CD4-positive, alpha-beta T cell treated with Interleukin-21 for 1 hour (primary cell): ENCODE measurements at places on chromosomes 13 and 19.

DNA sequence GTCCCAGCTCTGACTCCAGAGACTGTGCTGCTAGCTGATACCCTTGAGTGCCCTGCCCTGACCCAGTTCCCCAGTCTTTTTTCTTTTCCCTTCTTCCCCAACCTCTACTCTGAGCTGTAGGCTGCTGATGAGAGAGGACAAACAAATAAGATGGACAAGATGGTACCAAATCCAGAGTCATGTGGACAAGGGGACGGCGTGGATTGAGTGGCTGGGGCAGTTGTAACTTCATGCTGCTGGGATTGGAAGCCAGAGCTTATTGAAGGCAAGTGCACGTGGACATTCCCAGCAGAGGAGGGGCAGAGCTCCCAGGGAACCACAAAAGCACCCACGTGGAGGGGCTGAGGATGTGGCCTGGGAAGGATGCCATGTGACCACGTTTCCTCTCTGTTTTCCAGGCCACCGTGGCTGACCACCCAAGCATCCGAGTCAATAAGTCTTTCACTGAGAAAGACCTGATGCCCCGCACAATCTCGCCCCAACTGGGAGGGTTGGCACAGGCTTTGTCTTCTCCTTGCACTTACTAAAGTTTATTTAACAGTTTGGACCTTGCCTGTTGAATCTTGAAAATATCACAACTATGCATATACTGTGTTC, 323.3 kb upstream of the ZNF507 start:
- DNase-seq: no peak

- peak; percentile 70 for DNase-seq
Observed at GRCh38 chr13:31807090-31807541, 67.8 kb downstream of the RXFP2 start.

DNA sequence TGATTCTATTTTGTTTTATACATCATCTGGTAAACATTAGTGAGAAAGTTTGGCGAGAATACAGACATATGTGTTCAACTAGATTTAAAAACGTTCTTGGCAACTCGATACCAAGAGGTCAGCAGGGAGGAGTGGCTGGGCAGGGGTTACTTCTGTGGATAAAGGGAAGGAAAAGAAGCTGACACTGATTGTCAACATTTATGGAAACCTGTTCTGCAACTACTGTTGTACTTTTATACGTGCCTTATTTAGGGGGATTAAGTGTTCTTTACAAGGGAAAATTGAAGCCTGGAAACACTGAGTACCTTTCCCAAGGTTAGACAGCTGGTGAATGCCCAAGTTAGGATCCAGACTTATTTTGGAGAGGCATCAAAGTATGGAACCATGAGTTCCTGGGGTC, 65.0 kb downstream of the MTUS2 start:
- DNase-seq: no peak

DNA sequence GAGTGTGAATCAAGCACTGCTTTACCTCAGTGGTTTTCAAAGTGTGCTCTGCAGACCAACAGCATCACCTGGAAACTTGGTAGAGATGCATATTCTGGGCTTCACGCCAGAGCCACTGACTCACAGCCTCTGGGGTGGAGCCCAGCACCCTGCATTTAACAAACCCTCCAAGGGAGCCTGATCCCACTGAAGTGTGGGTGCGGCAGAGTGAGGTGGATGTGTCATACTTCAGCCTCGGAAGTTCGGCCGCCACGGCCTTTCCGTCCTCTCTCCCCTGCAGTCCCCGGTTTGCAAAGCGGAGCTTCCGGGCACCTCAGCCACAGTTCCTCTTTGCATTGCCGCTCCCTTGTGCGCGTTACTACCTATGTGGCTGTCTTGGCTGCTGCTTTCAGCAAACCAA, 33.3 kb upstream of the MICU2 start:
- DNase-seq: no peak

- no peak for DNase-seq
Observed at GRCh38 chr13:32976056-32976805, 40.0 kb upstream of the KL start.

DNA sequence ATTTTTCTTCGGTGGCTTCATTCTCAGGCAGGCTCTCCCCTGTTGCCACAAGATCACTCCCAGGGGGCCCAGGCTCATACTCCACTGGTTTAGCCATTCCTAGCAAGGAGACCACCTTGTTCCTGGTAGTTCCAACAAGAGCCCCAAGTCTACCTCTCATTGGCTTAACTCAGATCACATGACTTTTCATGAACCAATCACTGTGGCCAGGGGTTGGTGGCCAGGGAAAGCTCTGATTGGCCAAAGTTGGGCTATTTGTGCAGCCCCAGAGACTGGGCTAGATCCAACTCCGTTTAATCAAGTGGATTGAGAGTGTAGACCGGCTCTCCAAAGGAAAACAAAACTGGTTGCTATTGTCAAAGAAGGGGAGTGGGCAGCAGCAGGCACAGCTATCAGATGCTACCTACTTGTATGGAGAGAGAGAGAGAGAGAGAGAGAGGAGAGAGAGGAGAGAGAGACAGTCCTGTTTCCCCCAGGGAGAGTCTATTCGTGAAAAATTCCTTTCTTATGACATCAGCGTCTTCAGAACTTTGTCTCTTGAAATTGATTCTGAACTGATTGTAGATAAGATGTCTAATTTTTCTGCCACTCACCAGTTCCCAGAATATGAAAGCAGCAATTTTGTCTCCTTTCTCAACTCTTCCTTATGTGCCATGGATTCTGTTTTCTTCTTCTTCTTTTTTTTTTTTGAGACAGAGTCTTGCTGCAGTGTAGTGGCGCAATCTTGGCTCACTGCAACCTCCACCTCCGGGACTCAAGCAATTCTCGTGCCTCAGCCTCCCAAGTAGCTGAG, 5.9 kb downstream of the CEACAM19 start:
- no peak for DNase-seq

DNA sequence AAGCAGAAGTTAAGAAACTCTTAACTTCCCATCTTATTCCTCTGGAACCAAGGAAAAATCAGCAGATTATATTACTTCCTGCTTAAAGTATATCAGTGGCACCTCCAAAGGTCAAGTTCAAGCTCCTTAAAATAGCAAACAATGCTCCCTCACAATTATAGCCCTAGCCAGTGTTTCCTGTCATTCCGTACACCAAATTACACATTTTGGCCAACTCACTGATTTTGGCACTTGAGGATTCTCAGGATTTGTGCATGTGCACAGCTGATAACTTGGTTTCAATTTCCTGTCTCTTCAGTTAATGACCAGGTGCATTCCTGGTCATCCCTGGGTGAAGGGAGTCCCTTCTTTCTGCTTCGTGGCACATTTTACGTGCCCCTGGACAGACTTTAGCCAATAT, 42.0 kb downstream of the TPP2 start:
- DNase-seq: no peak

DNA sequence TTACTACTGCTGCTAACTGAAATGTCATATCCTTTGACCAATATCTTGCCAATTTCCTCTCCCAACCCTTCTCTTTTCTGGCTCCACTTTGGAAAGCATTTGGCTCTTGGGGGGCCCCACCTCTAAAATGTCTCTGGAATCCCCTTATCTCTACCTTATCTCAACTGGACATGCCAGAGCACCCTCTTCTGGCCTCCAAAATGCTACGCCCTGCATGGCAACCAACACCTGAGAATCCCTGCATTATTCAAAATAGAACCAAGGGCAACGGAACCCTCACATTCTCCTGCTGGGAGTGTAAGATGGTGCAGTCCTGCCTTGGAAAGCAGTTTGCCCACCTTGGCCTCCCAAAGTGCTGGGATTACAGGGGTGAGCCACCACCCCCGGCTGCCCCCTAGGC, 35.3 kb downstream of the CERS4 start:
- no peak for DNase-seq

DNA sequence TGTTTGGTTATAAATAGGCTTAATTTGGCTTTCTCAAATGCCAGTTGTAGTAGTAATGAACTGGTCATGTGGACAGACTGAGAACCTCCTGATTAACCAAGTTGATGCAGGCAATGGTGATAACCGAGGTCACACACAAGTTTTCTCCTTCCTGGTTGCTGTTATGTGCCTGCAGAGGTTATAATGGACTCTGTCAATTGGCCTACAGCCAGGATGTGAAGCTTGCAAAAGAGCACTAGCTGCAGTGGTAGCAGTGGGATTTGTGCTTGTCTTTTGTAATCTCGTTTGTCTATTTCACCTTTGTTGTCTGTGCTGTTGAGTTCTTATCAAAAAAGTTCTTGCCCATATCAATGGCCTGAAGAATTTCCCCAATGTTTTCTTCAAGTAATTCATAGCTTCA, 20.6 kb downstream of the OR10H3 start:
- DNase-seq: no peak

GRCh38 chr13:102779436-102780159, 6.0 kb upstream of the TEX30 start:
- DNase-seq: peak; percentile 51

- no peak for DNase-seq
Observed at GRCh38 chr19:55838906-55839305, 2.6 kb downstream of the NLRP4 start.

- DNase-seq: no peak
Observed at GRCh38 chr19:29644210-29644609, 21.1 kb upstream of the PLEKHF1 start.
